ENCODE measurements at places on chromosomes 1 and 21.
A peak's percentile ranks its signal among the peaks of the same experiment; 100 is the strongest.

- DNase-seq: peak; percentile 66
These were observed 3.7 kb upstream of the PPM1J start for GRCh38 chr1:112718691-112719418.

GRCh38 chr1:175514387-175514953 lies 228.9 kb downstream of the TNR start:
- DNase-seq: peak; percentile 67

GRCh38 chr1:112043901-112044300 lies 54.4 kb upstream of the KCND3 start:
- DNase-seq: no peak

DNA sequence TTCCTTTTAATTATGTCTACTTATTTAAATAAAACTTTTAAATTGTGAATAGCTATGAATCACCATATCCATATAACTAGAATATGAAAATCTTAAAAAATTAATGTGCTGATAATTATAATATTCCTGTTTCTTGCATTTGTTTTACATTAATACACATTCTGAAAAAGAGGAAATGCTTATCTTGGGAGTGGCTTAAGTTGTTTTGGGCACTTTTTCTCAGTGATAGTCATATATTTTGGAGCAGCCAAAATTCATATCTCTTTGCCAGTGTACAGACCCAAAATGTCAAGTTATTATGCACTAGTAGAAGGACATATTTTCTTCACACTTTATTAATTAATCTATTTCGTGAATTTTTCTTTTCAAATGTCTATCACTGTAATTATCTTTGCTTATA lies 838.5 kb downstream of the USP25 start:
- no peak for DNase-seq

DNA sequence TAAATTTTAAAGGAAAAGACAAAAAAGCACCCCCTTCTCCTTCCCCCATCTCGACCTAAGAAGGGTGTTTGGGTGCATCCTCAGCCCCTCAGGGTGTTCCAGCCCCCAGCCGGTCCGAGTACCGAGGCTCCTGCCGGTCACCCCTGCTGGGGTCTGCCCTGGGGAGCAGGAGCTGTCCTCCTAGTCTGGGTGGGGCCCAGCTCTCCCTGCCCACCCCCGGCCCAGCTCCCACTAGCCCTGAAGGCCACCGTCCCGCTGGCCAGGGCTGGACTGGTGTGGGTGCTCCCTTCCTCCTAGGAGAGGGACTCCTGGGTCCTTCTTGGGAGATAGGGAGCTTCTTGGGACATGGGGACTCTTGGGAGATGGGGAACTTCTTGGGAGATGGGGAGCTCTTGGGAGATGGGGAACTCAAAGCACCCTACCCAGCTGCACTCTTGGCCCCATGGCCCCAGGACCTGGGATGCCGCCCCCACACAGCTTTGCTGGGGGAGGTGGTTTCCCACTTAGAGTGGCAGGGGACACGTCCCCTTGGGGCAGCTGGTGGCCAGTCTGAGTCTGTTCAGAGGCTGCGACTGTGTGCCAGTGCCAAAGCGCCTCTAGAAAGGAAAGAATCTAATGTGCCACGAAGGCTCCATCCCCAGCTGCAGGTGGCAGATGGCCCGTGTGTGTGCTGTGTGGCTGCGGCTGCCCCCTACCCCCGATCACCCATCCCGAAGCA lies 44.5 kb downstream of the MORN1 start:
- DNase-seq: no peak

DNA sequence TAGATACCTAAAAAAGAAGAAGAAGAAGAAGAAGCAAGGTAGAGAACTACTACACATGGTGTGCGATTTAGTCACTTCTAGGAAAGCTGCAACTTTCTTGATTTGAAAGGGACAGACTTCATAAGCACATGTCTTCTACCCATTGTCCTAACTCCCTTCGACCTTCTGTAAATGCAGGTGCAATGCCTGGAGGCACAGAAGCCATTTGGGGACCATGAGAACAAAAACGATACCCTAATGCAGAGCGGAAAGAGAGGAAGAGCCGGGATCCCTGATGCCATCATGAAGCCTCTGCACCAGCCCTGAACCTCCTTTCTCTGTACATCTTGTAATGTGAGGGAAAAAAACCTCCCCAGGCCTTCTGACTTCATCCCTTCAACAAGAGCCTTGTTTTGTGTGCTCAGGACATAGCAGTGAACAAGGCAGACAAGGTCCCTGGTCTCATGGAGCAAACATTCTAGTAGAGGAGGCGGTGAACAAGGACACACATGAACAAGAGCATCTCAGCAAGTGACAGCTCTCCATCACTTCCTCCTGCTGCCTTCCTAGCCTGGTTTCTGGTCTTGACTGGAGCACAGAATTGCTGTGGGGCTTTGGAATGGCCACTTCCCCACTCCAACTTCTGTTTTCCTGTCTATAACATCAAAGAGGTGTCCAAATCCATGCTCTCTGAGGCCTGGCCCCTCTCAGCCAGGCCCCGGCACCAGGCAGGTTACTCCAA lies 5.5 kb upstream of the LAPTM5 start:
- DNase-seq: no peak

DNA sequence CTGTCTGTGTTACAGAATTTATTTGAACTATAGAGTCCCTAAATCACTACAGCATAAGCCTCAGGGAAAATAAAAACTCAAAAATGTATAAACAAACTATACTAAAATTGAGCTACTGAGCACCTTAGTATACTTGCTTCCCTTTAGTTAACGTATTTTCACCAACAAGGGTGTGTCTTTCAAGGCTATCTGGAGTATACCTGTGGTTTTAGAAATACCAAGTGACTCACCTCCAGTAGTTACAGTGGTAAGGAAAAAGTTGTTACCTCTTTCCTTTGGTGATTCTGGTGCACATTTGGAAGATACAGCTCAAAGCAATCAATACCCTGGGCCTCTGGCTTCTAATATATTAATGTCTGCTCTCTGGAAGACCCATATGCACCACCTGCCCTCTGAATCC lies 68.0 kb upstream of the C1orf105 start:
- DNase-seq: no peak

GRCh38 chr1:29319300-29320110 lies 83.2 kb downstream of the PTPRU start:
- no peak for DNase-seq

GRCh38 chr1:145999321-146000024 lies 3.1 kb upstream of the TXNIP start:
- DNase-seq: no peak

DNA sequence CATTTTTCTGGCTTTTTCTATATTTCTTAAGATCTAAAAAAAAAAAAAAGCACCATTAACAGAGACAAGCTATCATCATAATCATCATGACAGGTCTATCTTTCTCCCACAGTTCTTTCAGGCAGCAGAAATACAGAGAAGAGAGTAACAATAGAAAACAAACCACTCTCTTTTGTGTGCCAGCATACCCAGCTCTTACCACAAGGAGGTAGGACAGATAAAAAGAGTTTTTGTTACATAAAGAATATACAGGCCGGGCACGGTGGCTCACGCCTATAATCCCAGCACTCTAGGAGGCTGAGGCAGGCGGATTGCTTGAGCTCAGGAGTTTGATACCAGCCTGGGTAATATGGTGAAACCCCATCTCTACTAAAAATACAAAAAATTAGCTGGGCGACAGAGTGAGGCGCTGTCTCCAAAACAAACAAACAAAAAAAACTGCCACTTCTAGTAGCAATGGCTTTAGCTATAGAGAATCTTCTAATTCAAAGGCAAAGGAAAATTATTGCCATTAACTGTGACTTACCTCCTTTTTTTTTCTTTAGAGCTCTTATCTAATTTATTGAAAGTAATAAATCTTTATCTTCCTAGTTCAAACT lies 39.7 kb downstream of the ANKRD13C start:
- no peak for DNase-seq

DNA sequence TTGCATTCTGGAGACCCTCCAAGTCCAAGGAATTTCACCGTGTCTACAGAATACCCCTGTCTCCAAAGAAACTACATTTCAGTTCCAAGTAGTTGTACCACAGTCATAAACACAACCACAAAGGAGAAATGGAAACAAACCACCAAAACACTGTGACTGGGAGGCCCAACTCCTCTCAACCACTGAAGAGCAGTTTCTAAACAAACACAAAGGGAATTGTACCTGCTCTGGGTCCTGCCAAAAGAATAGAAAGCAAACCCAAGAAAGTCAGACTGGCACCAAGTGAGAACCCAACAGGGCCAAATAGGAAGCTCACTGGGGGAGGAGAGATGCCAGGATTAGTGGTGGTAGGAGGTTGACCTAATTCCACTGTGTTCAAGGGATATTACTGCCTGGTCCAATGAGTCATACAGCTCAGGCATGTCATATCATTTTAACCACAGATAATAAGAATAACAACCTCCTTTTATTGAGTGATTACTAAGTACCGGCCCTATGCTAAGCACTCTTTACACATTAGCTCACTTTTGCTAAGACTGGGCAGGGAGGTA lies 123.9 kb upstream of the PPP2R5A start:
- DNase-seq: peak; percentile 79

GRCh38 chr1:64047549-64047996 lies 155.8 kb upstream of the UBE2U start:
- no peak for DNase-seq

GRCh38 chr1:225824533-225824941 lies 14.6 kb downstream of the EPHX1 start:
- DNase-seq: no peak

Data from fibroblast of pulmonary artery (primary cell).